ENCODE measurements at places on chromosomes 7 and 10.

GRCh38 chr7:36736899-36737211, 12.6 kb upstream of the AOAH start:
- DNase-seq: no peak

GRCh38 chr10:120962756-120963593, 111.8 kb downstream of the WDR11 start:
- DNase-seq: no peak

DNA sequence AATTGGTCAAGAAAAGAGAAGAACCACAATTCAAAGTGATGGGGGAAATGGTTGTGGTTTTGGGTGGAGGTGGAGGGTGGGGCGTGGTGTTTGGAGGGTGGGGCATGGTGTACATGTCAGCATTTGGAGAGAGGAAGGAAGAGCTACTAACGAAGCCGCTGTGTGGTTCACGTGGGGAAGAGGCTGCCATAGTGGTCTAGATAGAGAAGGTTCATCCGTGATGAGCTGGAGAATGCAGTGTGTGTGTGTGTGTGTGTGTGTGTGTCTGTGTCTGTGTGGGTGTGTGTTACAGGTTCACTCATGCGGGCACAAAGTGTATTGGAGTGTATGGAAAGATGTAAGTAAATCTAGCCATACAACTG, 6.1 kb upstream of the VCL start:
- DNase-seq: peak; percentile 93

DNA sequence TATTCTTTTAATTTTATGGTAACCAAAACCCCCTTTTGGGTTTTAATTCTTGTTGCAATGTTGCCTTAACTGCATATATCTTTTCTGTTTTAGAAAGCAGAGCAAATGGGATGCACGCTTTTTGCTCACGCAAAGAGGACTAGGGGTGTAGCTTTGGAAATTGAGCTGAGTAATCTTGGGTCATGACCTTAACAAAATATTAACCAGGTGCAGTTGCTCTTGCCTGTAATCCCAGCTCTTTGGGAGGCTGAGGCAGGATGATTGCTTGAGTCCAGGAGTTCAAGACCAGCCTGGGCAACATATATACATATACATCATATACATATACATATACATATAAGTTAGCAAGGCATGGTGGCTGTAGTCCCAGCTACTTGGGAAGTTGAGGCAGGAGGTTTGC, 172.9 kb upstream of the BMPER start:
- DNase-seq: no peak

- no peak for DNase-seq
Measured at GRCh38 chr7:5594616-5595544, 171.2 kb upstream of the TNRC18 start.

- no peak for DNase-seq
Measured at GRCh38 chr10:63689768-63690167, 168.6 kb downstream of the REEP3 start.

Data from Jurkat, Clone E6-1 (cell line).